ENCODE measurements at places on chromosomes 2 and 18.

DNA sequence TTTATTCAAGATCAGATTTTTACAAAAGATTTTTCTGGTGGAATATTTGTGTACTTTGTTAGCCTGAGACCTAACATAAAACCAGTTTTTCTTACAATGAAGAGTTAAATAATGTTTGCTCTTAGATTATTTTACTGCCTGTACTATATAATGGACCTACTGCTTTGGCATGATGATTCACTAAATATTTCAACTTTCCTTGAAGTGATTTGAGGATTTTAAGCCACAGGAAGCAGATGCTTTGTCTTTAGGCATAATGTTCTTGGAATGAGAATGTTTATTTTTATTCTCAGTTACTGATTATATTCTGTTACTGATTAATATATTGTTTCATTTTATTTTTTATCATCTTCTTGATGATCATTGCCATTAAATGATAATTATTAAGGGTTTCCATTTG lies 175.3 kb upstream of the LRP1B start:
- no peaks in the 10 kb centered on the region for H3K36me3 ChIP-seq
- DNase-seq = no peak
- H3K4me1 ChIP-seq = no peaks in the 10 kb centered on the region
- H3K27ac ChIP-seq = no peak overlapping the region
- no peak overlapping the region for H3K4me3 ChIP-seq
- no peaks in the 10 kb centered on the region for H3K27me3 ChIP-seq

GRCh38 chr2:61340242-61340641 lies 130.6 kb downstream of the USP34 start:
- DNase-seq = no peak
- H3K27me3 ChIP-seq = no peaks in the 10 kb centered on the region
- H3K27ac ChIP-seq = no peak overlapping the region
- peaks cover 40% of the 10 kb centered on the region for H3K36me3 ChIP-seq
- no peak overlapping the region for H3K4me3 ChIP-seq
- peaks cover 6% of the 10 kb centered on the region for H3K4me1 ChIP-seq

- DNase-seq = no peak
- H3K4me1 ChIP-seq = peaks cover 7% of the 10 kb centered on the region
- peaks cover 11% of the 10 kb centered on the region for H3K36me3 ChIP-seq
- no peaks in the 10 kb centered on the region for H3K27me3 ChIP-seq
Measured at GRCh38 chr2:196849895-196850294, 40.7 kb upstream of the C2orf66 start.

DNA sequence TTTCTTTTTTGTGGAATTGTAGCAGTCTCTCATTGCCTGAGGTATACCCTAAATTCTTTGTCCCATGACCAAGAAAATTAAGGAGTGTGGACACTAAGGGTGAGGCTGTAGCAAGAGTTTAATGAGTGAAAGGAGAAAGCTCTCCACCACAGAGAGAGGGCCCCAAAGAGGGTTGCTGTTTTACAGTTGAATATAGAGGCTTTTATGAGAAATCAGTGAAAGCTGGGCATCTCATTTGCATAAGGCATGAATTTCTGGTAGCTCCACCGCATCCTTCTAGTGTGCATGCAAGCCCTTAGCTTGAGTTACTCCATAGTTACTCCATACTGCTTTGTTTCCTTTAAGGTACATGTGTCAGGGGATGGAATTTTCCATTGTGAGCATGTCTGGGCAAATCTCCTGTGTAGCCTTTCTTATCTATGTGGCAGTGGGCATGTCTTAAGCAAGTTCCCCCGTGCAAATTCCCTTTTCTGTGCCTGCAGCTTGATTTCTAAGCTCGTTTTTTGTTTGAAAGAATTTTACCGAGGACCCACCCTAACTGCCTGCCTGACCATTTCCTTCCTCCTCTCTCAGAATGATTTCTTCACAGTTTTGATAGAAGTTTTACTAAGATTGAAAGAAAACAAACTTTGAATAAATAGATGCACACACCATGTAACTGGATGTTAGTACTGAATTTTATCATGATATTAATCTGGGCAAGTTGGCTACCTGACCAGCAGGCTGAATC lies 218.9 kb downstream of the PARD3B start:
- H3K4me3 ChIP-seq = no peak overlapping the region
- DNase-seq = no peak
- no peaks in the 10 kb centered on the region for H3K36me3 ChIP-seq
- no peaks in the 10 kb centered on the region for H3K4me1 ChIP-seq

DNA sequence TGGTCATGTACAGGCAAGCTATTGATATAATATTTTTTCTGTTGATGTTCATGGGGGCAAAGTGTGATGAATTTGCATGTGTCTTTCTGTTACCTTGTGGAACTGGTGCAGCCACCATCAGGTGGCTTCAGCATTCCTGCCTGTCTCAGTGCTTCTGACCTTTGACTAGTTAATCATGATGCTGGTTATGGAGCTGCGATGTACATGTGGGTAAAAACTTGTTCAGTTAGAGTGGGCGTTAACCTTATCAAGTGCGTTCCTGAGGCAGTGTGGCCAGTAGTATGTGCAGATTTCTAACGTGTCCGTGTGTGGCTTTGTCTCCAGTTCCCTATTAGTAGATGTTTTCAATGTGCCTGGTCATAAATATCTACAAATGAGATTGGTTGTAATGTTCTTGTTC lies 127.4 kb upstream of the ZSWIM2 start:
- DNase-seq = no peak
- no peaks in the 10 kb centered on the region for H3K36me3 ChIP-seq
- H3K4me1 ChIP-seq = no peaks in the 10 kb centered on the region
- H3K27ac ChIP-seq = no peak overlapping the region
- H3K4me3 ChIP-seq = no peak overlapping the region

GRCh38 chr2:49490710-49491109 lies 336.4 kb upstream of the FSHR start:
- no peak overlapping the region for H3K4me3 ChIP-seq
- no peaks in the 10 kb centered on the region for H3K4me1 ChIP-seq
- no peaks in the 10 kb centered on the region for H3K27me3 ChIP-seq
- DNase-seq = peak; percentile 16

DNA sequence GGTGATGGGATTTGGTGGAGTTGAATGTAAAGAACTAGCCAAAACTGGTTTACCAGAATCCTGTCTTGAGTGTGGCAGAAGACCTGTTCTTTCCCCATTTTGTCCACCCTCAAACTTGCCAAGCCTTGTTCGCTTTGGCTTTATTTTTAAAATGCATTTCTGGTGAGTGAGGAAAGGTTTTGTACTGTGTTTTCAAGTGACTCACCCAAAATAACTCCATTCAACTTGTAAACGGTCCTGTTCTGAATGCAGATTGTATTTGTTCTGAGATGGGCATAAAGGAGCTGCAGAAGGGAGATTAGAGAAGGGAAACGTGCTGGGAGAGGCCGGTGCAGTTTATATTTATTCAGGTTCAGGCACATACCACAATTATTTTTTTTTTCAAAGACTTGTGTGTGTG lies 5.3 kb upstream of the ITPRID2 start:
- H3K4me3 ChIP-seq = no peak overlapping the region
- no peak overlapping the region for H3K27ac ChIP-seq
- H3K4me1 ChIP-seq = peaks cover 2% of the 10 kb centered on the region
- no peak for DNase-seq
- H3K36me3 ChIP-seq = no peaks in the 10 kb centered on the region

- peaks cover 24% of the 10 kb centered on the region for H3K4me1 ChIP-seq
- H3K27ac ChIP-seq = no peak overlapping the region
- no peaks in the 10 kb centered on the region for H3K27me3 ChIP-seq
Measured at GRCh38 chr2:30218338-30218713, 13.0 kb upstream of the LBH start.

DNA sequence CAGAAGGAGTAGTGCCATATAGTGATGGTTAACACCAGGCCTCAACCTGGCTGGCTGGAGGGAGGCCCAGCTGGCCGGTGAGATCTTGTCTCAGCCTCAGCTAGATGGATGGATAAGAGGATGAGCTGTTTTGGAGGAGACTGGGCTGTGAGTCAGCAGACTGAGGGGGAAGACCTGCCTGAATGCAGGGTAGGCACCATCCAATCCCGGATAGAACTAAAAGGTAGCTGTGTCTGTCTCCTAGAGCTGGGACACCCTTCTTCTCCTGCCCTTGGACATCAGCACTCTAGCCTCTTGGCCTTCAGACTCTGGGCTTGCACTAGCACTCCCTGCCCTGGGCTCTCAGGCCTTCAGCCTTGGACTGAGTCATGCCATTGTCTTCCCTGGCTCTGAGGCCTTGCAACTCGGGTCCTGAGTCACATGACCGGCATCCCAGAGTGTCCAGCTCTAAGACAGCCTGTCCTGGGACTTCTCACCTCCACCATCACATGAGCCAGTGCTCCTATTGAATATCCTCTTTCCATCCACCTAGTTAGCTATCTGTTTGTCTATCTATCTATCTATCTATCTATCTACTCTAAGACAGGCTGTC lies 131.3 kb downstream of the TPO start:
- peaks cover 3% of the 10 kb centered on the region for H3K4me1 ChIP-seq
- H3K27ac ChIP-seq = no peak overlapping the region
- H3K36me3 ChIP-seq = no peaks in the 10 kb centered on the region
- peaks cover 3% of the 10 kb centered on the region for H3K27me3 ChIP-seq
- no peak for DNase-seq

GRCh38 chr18:47604021-47604420 lies 326.4 kb downstream of the SMAD2 start:
- H3K36me3 ChIP-seq = no peaks in the 10 kb centered on the region
- peaks cover 5% of the 10 kb centered on the region for H3K27me3 ChIP-seq
- DNase-seq = no peak
- H3K27ac ChIP-seq = no peak overlapping the region

DNA sequence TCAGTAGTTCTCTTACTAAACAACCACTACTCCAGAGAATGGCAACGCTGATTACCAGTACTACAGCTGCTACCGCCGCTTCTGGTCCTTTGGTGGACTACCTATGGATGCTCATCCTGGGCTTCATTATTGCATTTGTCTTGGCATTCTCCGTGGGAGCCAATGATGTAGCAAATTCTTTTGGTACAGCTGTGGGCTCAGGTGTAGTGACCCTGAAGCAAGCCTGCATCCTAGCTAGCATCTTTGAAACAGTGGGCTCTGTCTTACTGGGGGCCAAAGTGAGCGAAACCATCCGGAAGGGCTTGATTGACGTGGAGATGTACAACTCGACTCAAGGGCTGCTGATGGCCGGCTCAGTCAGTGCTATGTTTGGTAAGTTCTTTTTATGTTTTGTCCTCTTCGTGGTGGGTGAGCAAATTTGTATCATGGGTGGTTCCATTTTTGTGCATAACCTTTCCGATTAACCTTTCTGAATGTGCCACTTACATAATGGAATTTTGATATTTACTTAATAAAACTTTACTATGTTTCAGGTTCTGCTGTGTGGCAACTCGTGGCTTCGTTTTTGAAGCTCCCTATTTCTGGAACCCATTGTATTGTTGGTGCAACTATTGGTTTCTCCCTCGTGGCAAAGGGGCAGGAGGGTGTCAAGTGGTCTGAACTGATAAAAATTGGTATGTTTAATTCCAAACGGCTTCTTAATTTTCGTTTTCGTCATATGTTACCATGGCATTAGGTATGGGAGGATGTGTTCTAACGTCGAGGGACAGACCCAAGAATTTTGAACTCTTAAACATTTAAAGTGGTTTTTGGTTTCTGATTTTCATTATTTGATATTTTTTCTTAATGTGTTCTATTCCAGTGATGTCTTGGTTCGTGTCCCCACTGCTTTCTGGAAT lies 1.3 kb downstream of the SLC20A1 start:
- H3K27me3 ChIP-seq = no peaks in the 10 kb centered on the region
- H3K4me3 ChIP-seq = peak overlapping the region; percentile 95
- peak overlapping the region; percentile 88 for H3K27ac ChIP-seq
- DNase-seq = peak; percentile 27

DNA sequence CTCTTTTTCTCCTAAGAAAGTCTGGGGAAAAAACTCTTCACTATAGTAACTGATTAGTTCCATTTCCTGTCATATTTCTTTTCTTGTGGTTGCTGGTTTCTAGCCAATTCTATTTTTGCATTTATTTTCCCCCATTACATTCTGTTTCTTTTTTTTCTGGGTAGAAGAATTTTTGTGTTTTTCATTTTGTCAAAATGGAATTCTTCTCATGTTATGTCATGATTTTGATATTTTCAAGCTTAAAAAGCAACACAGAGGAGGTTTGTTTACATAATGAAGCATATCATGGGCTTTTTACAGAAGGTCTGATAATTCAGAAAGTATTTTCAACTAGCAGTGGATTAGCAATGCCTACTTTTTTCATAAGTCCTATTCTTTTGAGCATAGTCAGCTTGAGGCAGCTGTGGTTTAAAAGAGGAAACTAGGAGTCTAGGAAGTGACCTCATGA lies 102.0 kb downstream of the MAP2 start:
- H3K4me3 ChIP-seq = no peak overlapping the region
- DNase-seq = no peak
- H3K27ac ChIP-seq = no peak overlapping the region
- peaks cover 20% of the 10 kb centered on the region for H3K4me1 ChIP-seq

Data from activated CD8-positive, alpha-beta T cell treated with anti-CD3 and anti-CD28 coated beads for 36 hours (primary cell).